Activated T-cell treated with anti-CD3 and anti-CD28 coated beads, Interleukin-2, amount 50 U/mL, for 72 hours (primary cell): ENCODE measurements at places on chromosomes 4 and X. TPM values are rescaled to one million over a fixed set of nuclear protein-coding genes. Genes with fewer than 3 reads are reported as not detected.
A peak's percentile ranks its signal among the peaks of the same experiment; 100 is the strongest.

The COX7B2 gene
- total RNA-seq = not detected

The ASIC5 gene
- not detected for total RNA-seq

The DIPK2B gene
- total RNA-seq = not detected

GRCh38 chr4:145937971-145938611 lies 532 bp downstream of the ZNF827 start:
- no peaks in the 10 kb centered on the region for H3K27me3 ChIP-seq
- peak; percentile 48 for DNase-seq
- peaks cover 42% of the 10 kb centered on the region for H3K4me1 ChIP-seq
- H3K4me3 ChIP-seq = peak overlapping the region; percentile 74

The HSD17B13 gene
- total RNA-seq = 0.14 TPM

The MAGEA11 gene
- total RNA-seq = not detected

GRCh38 chr4:37675587-37676290 lies 10.4 kb downstream of the RELL1 start:
- DNase-seq = peak; percentile 19
- peaks cover 2% of the 10 kb centered on the region for H3K36me3 ChIP-seq
- peaks cover 55% of the 10 kb centered on the region for H3K4me1 ChIP-seq
- peak overlapping the region; percentile 60 for H3K4me3 ChIP-seq

DNA sequence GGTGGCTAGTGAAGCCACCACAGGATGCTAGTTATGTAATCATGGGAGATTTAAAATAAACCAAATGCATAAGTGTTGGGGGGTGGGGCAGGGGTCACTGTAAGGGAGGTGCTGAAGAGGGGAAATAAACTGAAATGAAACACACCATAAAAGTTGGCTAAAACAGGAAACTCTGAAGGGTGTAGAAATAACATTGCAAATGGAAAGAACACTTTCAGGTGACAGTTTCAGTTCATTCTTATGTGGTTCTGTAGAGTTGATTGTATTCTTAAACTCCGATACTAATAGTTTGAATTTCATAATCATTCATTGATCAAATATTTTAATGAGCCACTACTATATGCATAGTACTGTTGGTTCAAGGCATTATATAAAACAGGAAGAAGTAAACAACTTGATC lies 80.1 kb downstream of the HDAC8 start:
- no peaks in the 10 kb centered on the region for H3K27me3 ChIP-seq
- DNase-seq = no peak
- peaks cover 4% of the 10 kb centered on the region for H3K36me3 ChIP-seq
- no peak overlapping the region for H3K27ac ChIP-seq
- no peak overlapping the region for H3K4me3 ChIP-seq
- no peaks in the 10 kb centered on the region for H3K4me1 ChIP-seq

The PAGE5 gene
- not detected for total RNA-seq

DNA sequence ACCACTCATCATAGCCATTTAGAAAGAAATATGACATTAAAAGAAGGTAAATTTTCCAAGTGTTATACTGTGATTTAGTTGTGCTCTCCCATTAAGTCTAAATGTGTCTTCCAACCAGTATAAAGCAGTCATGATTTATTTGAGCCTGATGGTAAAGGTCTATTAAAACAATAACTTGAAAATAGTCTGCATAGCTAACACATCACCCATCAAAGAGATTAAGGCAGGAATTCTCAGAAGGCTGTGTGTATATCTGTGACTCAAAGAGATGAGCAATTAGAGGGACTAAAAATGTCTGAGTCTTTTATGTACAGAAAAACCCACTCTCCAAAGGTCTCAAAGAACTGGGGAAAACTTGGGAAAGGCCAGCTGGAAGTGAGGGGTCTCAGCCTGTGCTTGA lies 70.3 kb upstream of the IQCM start:
- no peak overlapping the region for H3K27ac ChIP-seq
- H3K36me3 ChIP-seq = no peaks in the 10 kb centered on the region
- DNase-seq = no peak

- H3K4me3 ChIP-seq = no peak overlapping the region
- no peaks in the 10 kb centered on the region for H3K27me3 ChIP-seq
- peaks cover 37% of the 10 kb centered on the region for H3K4me1 ChIP-seq
- no peak for DNase-seq
- peaks cover 55% of the 10 kb centered on the region for H3K36me3 ChIP-seq
These were observed 99.4 kb downstream of the C4orf51 start for GRCh38 chr4:145779319-145779801.

DNA sequence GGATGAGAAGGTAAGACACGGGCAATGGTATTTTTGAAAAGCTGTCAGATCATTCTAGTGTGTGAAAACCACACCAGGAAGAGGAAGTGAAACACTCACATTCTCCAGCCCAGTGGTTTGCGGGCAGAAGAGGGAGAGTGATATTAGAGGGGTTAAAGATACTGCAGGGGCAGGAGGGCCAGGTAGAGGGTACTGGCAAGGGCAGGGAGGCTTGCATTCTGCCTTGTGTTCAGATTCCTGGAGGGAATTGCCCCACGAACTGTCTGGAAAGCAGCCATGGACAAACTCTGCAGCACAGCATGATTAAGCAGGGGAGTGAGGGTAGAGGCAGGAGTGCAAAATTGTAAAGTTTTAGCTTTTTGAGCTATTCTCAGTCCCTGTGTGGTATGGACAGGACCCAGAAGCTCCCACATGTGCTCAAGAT lies 30.9 kb downstream of the NIPAL1 start:
- peak overlapping the region; percentile 58 for H3K27ac ChIP-seq
- no peaks in the 10 kb centered on the region for H3K36me3 ChIP-seq
- DNase-seq = peak; percentile 81
- H3K4me3 ChIP-seq = peak overlapping the region; percentile 50
- H3K27me3 ChIP-seq = peaks cover 43% of the 10 kb centered on the region
- H3K4me1 ChIP-seq = peaks cover 65% of the 10 kb centered on the region

GRCh38 chrX:111719426-111720210 lies 38.6 kb downstream of the ALG13 start:
- H3K4me1 ChIP-seq = no peaks in the 10 kb centered on the region
- no peak overlapping the region for H3K27ac ChIP-seq
- no peaks in the 10 kb centered on the region for H3K27me3 ChIP-seq
- H3K4me3 ChIP-seq = no peak overlapping the region

GRCh38 chr4:76087007-76087769 lies 12.7 kb downstream of the ART3 start:
- peak; percentile 8 for DNase-seq
- H3K4me1 ChIP-seq = no peaks in the 10 kb centered on the region
- H3K27ac ChIP-seq = no peak overlapping the region

DNA sequence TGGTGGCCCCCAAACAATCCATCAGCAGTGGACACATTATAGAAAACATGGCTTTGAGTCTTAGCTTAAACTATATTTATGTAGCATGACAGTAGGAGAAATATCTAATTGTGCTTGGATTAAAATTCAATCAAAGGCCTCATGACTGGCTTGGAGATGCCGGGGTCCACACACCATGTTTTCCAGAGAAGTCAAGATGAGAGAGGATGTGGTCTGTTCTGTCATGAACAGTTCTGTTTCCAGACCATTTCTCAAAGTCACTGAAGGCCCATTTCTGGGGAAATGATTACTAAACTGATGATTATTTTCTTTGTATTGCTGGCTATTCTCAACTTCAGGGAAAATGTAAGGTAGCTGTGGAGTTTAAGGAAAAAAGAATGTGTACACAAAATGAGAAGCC lies 76.3 kb downstream of the C4orf51 start:
- peaks cover 47% of the 10 kb centered on the region for H3K4me1 ChIP-seq
- no peak for DNase-seq
- H3K36me3 ChIP-seq = peaks cover 16% of the 10 kb centered on the region
- H3K4me3 ChIP-seq = peak overlapping the region; percentile 28
- H3K27ac ChIP-seq = peak overlapping the region; percentile 90

DNA sequence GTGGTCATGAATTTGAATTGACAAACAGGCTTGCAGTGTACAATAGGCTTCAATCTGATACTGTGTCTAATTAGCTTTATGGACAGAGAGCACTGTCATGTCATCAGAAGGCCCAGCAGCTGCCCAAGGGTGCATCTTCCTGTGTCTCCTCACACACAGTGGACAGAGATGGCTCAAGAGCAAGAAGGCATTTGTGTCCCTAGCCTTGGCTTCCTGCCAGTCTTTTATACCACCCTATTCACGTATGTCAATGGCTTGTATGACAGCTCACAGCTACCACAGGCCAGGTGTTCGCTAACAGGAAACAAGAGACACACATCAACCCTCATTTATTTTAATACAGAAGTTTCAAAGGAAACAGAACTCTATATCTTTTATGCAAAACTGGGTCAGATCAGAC lies 874.0 kb upstream of the AGA start:
- H3K36me3 ChIP-seq = peaks cover 2% of the 10 kb centered on the region
- H3K4me1 ChIP-seq = no peaks in the 10 kb centered on the region
- DNase-seq = no peak
- no peaks in the 10 kb centered on the region for H3K27me3 ChIP-seq
- H3K4me3 ChIP-seq = no peak overlapping the region

The TCEAL2 gene
- not detected for total RNA-seq

- H3K4me1 ChIP-seq = no peaks in the 10 kb centered on the region
- H3K4me3 ChIP-seq = no peak overlapping the region
- H3K27ac ChIP-seq = no peak overlapping the region
- DNase-seq = no peak
- H3K27me3 ChIP-seq = peaks cover 2% of the 10 kb centered on the region
These were observed 282.2 kb downstream of the GUCY2F start for GRCh38 chrX:109199726-109200125.

- H3K27ac ChIP-seq = no peak overlapping the region
- H3K27me3 ChIP-seq = peaks cover 10% of the 10 kb centered on the region
- no peak overlapping the region for H3K4me3 ChIP-seq
- H3K36me3 ChIP-seq = peaks cover 2% of the 10 kb centered on the region
- DNase-seq = no peak
- no peaks in the 10 kb centered on the region for H3K4me1 ChIP-seq
These were observed 281.7 kb downstream of the UNC5C start for GRCh38 chr4:95267081-95267480.

GRCh38 chr4:128510850-128511249 lies 223.2 kb upstream of the PGRMC2 start:
- no peaks in the 10 kb centered on the region for H3K27me3 ChIP-seq
- peaks cover 7% of the 10 kb centered on the region for H3K36me3 ChIP-seq
- H3K4me1 ChIP-seq = peaks cover 23% of the 10 kb centered on the region
- DNase-seq = no peak
- no peak overlapping the region for H3K4me3 ChIP-seq

DNA sequence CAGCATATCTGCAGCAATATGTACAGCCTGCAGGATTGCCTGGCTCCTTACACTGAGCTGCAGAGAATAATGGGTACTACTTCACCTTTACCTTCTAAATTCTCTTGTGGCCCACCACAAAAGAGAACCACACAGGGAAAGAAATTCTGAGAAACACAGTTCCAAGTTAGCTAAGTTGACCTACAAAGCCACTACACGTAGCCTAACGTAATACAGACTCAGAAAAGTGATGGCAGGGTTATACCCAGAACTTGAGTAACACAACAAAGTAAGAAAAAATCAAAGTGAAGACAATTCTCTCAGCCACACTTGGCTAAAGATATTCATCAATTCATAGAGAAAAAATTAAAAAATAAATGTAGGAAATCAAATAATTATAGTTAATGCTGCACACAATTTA lies 26.4 kb upstream of the SRPX start:
- H3K36me3 ChIP-seq = no peaks in the 10 kb centered on the region
- DNase-seq = no peak
- H3K4me3 ChIP-seq = no peak overlapping the region
- H3K27ac ChIP-seq = no peak overlapping the region
- peaks cover 24% of the 10 kb centered on the region for H3K27me3 ChIP-seq

The SPANXC gene
- not detected for total RNA-seq

DNA sequence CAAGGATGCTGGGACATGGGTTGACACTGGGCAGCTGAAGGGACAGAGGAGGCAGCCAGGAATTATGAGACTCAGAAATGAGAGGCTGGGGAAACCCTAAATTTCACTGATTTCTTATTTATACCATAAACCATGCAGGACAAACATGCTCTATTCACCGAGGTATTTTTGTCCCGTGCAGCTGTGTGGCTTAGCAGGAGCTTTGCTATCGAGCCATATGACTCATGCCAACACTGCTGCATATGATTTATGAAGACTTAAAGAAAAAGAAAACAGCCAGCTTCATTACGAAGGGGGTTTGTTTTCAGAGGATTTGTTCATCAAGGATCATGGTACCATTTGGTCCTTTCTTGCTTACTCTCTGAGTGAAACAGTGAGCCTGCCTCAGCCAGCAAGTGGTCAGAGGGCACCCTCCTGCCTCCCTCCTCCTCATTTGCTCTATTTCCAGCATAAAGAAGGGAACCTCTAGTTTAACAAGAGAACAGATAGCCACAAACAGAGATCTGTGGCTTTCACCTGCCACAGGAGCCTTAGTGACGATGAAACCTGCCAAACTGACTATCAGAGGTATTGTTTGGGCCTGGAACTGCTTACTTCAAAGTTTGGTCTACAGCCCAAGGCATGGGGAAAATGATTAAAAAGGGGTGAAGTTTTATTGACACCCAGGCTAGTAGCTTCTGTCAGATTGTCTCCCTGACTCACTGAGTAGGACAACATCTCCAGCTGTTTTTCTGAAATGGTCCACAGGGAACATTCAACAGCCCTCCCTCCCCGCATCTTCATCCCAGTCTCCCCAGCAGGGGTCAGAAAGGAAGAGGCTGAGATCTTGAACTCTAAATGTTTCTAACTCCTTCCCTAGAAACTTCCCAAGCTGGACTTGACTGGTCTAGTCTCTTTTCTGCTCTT lies 80.1 kb upstream of the MAML3 start:
- H3K4me3 ChIP-seq = peak overlapping the region; percentile 79
- no peak for DNase-seq
- peak overlapping the region; percentile 96 for H3K27ac ChIP-seq
- peaks cover 2% of the 10 kb centered on the region for H3K36me3 ChIP-seq
- peaks cover 34% of the 10 kb centered on the region for H3K4me1 ChIP-seq

The INPP4B gene
- 67.3 TPM for total RNA-seq

The CT45A10 gene
- not detected for total RNA-seq

- H3K27me3 ChIP-seq = peaks cover 62% of the 10 kb centered on the region
- no peak overlapping the region for H3K27ac ChIP-seq
- DNase-seq = no peak
- peaks cover 4% of the 10 kb centered on the region for H3K36me3 ChIP-seq
- no peak overlapping the region for H3K4me3 ChIP-seq
- no peaks in the 10 kb centered on the region for H3K4me1 ChIP-seq
These were observed 32.3 kb upstream of the TFDP3 start for GRCh38 chrX:133250184-133251100.

The XK gene
- not detected for total RNA-seq

The MTNR1A gene
- total RNA-seq = not detected

GRCh38 chr4:23897564-23898109 lies 7.8 kb upstream of the PPARGC1A start:
- no peaks in the 10 kb centered on the region for H3K36me3 ChIP-seq
- no peak overlapping the region for H3K4me3 ChIP-seq
- H3K27me3 ChIP-seq = peaks cover 8% of the 10 kb centered on the region
- no peaks in the 10 kb centered on the region for H3K4me1 ChIP-seq
- H3K27ac ChIP-seq = no peak overlapping the region

DNA sequence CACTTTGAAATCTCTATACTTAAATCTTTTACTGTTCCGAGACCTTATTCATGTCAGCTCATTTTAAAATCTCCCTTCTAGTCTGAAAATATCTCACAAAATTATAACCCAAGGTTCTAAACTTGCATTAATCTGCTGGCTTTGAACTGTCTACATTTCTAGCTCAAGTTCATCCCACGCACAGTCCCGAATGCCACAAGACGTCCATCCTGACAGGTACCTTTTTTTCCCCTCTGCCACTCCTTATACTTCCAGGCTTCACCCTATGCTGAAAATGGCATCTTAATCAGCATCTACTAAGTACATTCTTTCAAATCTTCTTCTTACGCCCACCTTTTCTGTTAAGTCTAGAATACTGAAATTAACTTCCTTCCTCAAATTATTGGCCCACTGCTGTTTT lies 259.2 kb upstream of the GALNTL6 start:
- DNase-seq = no peak
- no peak overlapping the region for H3K4me3 ChIP-seq
- H3K4me1 ChIP-seq = no peaks in the 10 kb centered on the region
- H3K36me3 ChIP-seq = no peaks in the 10 kb centered on the region
